ENCODE measurements at places on chromosomes 3 and 15.

DNA sequence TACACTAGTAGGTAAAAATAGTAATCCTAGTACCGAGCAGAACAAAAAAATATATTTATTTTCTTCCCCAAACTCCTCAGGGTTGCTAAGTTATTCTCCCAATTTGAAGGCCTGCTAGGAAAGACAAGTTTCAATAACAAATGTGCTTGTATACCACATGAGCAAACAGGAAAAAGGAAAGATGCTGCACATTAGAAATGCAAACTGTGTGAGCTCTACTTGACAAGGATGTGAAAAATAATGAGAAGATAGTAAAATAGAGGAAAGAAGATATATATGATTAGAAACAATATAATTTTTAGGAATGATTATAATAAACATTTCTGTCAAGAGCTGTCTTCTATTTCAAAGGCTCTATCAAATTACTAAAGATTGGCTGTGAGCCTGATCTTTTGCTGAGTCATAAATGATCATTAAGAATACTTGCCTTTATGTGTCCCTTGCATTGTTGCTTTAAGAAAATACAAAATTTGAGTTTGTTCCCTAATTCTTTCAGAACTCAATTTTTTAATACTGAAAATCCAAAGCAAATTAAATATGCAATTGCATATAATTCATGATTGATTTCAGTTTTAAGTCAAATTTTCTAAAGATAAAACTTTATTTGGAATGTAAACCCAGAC lies 174.2 kb downstream of the NEK10 start:
- DNase-seq, result peak; percentile 41

- DNase-seq, result peak; percentile 97
Measured at GRCh38 chr3:156787926-156788663, 38.1 kb upstream of the LEKR1 start.

- DNase-seq, result peak; percentile 87
Measured at GRCh38 chr3:149273096-149273751, 51.6 kb upstream of the CP start.

DNA sequence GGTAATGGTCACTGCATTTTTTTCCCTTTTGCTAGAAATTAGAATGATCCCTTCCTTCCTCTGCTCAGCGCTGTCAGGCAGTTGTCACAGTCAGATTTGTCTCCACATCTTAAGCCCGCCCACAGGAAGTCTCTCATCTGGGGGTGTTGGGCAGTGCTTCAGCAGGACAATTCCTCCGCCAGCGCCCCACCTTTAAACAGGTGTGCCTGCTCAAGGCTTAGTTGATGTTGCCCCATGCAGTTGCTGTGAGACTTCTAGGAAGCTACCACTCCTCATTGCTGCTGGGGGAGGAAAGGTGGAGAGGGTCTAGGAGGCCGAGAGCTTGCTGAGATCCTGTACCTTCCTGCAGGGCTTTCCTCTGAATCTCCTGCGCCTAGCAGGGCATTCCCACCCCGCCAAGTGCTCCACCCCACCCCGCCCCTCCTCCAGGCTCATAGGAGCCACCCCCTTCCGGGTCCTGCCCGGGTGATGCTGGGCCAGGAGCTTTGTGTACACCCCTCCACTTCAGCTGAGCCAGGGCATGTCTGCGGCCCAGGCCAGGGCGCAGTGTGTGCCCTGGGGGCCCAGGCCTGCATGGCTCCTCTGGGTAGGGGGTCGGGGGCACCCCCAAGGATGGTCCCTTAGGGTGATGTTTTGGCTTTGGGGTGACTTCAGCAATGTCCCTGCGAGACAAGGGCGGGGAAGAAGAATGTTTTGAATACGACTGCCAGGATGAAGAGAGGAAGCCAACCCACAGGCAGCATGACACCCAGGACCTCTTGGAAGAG lies 68.7 kb downstream of the TRAK1 start:
- DNase-seq, result no peak

GRCh38 chr15:90463381-90463780 lies 66.3 kb upstream of the CRTC3 start:
- DNase-seq, result peak; percentile 64

DNA sequence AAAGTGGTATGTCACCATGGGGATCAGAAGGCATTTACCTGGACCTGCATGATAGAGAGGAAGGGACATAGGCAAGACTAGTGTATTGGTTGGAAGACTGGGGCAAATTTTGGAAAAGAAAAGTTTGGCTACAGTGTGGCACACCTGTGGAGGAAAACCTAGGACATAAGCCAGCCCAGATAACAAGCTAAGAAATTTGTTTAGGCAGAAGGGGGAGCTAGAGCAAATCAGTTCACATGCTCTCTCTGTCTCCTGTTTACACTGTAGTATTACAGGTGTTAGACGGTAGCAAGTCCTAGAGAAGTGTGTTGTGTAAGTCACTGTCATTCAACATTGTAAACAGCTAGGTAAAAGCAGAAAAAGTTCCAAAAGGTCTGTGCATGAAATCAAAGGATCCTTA lies 11.9 kb upstream of the ALDH1A2 start:
- DNase-seq, result no peak

- no peak for DNase-seq
Measured at GRCh38 chr15:87781959-87782625, 474.4 kb downstream of the NTRK3 start.

DNA sequence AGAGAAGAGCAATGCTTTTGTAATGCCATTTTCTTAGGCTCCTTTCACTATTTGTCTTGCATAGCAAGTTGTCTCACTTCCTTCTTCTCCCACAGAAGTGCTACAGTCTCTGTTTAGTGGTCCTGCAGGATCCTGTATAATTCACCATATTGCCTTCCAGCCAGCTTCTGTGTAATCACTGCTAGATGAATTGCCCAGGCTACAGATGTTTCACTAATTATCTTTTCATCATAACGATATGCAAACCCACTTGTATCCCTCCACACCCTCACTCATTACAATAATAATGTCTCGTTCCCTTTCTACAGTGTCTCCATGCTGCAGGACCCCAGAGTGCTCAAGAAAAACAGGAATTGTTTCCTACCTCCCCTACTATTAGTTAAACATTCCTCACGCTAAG lies 402.9 kb downstream of the TBL1XR1 start:
- no peak for DNase-seq

DNA sequence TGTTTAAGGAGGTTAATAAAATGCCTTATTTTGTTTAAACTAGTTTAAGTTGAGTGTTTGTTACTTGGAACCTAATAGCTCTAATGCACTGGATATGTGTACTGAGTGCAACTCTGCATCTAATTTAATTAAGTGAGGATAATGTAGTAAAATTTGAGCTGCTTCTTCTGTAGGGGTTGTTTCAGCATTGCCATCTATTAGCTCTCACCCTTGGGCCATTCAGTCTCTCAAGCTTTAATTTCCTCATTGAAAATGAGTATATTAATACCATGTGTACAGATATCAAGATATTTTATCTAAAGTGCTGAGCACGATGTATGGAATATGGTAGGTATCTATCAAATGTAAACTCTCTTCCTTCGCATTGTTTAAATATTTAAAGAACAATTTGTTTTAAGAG lies 375.7 kb upstream of the LRRC3B start:
- DNase-seq, result no peak

DNA sequence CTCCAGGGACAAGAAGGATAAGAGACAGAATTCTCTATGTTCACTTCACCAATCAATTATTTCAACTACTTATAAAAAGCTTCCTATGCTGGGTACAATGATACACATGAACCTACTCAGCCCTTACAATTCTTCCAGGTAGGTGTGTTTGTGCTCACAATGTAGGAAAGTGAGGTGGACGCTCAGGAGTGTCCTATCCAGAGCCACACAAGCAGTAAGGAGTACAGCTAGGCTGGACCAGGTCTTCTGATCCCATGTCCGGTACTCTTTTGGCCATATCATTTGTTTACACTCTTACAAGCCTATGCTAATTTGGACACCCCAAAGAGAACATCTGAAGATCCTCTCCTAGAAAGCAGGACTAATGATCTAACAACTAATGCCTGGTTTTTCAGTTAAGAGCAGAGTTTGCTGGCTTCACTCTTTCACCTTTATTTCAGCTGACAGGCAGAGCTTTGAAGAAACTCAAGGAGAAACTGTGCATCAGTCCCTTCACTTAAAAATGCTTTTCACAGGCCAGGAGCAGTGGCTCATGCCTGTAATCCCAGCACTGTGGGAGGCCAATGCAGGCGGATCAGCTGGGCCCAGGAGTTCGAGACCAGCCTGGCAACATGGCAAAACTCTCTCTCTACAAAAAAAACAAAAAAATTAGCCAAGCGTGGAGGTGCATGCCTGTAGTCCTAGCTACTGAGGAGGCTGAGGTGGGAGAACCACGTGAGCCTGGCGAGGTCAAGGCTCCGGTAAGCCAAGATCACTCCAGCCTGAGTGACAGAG lies 27.5 kb downstream of the IGF2BP2 start:
- no peak for DNase-seq

DNA sequence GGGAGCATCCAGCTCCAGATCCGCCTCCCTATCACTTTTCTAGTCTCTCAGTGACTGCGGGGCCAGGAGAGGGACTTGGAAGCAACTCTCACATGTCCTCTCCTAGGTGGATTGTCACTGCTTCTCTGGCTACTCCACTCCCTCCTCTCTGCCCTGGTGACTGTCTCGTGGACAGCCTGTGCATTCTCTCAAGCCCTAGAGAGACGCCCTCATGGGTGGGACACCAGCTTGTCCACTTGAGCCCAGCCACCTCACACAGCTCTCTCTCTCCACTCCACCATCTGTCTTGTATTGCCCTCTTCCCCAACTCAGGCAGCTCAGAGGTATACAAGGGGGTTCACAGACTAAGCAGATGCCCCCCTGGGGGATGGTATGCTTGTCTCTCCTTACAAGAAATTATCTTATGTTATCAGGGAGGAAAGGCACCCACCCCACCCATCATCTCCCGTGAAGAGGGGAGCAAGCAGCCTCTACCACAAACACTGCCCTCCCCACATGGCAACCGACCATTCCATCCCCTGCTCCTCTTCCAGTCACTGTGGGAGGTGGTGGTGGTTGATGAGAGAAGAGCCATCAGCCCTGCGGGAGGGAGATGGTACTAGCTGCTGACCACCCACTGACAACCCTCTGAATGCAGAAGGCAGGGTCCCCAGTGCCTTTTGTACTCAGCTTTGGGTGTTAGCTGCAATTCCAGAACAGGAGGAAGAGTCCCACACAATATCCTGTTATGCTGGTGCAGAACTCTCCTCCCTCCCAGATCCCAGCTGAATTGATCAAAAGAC lies 15.5 kb upstream of the LOXL1 start:
- DNase-seq, result no peak

- DNase-seq, result no peak
Measured at GRCh38 chr15:79089890-79090486, 592 bp downstream of the RASGRF1 start.

GRCh38 chr3:159532577-159532976 lies 456.1 kb upstream of the IL12A start:
- peak; percentile 3 for DNase-seq

DNA sequence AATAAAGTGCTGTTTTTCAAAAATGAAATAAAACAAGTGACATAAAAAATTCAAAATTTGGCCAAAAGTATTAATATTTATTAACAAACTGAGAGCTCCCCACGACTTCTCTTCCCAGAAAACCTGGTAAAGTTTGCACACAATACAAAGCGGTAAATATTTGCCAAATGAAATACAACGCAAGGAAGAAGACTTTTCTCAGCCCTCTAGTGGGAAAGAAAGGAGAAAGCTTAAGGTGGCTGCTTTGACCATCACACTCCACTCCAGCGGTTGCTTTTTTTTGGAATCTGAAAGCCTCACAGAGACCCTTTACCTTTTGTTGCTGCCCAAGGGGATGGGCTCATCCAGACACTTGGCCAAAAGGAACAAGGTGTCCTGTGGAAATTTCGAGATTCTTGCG lies 1.1 kb upstream of the GK5 start:
- DNase-seq, result no peak

DNA sequence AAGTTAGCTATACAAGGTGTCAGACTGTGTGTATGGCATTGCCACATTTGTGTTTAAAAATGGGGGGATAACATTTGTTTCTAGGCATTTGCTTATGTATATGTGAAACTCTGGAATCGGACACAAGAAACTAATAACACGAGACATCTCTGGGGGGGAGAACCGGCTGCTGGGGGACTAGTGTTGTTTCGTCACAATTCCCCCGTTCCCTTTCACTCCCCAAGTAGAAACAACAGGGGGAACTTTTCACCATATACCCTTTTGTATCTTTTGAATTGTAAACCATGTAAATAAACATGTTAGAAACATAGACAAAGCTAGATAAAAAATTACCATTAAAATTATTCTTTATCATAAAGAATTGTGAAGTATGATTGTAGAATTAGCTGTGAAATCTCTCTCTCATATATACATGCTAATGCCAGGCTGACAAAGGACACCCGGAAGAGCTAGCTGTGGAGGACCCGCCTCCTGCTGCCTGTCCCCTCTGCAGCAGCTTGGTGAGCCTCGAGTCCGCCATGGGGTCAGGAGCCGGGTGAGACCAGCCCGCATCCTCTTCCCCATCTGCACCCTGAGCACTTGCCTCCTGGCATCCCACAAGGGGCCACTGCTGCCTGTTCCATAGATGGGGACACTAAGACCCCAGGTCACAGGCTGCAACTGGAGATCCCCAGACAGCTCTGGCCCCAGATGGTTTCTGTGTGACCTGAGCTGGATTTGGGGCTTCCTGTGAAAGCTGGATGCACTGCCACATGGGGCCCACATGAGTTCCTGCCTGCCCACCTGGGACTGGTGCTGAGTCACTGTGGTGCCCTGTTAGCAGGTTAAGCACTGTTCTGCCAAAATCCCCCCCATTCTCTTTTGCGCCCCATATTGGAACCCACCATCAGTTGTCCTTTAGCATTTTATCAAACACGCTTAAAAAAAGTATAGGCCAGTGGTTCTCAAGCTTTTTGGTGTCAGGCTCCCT lies 91.6 kb downstream of the IQSEC1 start:
- DNase-seq, result no peak

DNA sequence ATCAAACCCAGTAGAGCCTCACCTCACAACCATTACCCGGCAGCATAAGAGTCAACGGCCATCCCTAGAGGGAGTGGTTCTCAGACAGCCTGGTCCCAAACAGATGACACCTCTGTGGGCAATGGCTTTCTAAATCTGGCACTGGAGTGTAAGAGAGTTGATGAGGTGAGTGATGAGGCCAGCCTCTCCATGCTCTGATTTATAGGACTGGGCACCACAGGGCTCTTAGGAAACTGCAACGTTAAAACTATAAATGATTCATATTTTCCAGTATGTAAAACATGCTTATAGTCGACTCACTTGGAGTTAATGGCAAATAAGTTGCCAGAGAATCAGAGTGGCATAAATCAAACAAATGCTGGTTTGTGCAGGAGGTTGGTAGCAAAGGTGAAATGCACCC lies 187.7 kb downstream of the GREM1 start:
- peak; percentile 79 for DNase-seq

- DNase-seq, result peak; percentile 93
Measured at GRCh38 chr15:38217191-38217595, 35.4 kb upstream of the SPRED1 start.

Measured in fibroblast of skin of right quadriceps (primary cell).